ENCODE measurements at places on chromosomes 11 and 22.

DNA sequence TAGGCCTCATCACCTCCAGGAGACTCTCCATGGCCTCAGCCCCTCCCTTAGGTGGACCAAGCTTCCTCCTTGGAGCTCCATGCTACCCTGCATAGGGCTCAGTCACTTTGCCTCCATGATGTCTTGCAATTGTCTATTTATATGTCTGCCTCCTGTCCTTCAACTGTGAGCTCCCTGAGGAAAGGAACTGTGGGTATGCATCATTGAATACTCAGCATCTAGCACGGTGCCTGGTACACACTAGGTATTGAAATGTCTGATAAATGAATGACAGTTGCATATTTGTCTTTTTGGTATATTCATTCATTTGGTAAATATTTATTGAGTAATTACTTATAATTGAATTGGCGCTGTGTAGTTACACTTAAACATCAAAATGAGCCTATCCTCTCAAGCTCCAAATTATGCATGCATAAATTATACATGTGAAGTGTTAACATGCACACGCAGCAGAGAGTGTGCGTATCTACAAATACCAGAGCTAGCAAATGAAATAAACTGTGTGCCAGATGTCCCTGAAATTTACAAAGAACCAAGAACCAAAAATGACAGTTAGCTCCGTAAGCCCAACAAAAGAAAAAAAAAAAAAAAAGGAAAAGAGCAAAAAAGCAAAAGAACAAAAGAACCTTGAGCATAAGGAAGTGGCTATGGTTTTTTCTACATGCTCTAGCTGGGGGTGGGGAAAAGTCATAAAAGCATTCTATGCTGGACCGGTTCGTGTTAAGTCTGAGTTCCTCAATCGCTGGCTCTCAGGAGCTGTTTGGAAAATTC is 25.2 kb downstream of the GRAP2 start:
- H3K36me3 ChIP-seq, result no peaks in the 10 kb centered on the region
- peak overlapping the region; percentile 55 for H3K27ac ChIP-seq
- H3K27me3 ChIP-seq, result no peaks in the 10 kb centered on the region
- DNase-seq, result no peak
- H3K4me3 ChIP-seq, result peak overlapping the region; percentile 58
- H3K4me1 ChIP-seq, result peaks cover 81% of the 10 kb centered on the region

- H3K27me3 ChIP-seq, result no peaks in the 10 kb centered on the region
- peaks cover 68% of the 10 kb centered on the region for H3K4me1 ChIP-seq
- DNase-seq, result peak; percentile 51
- peak overlapping the region; percentile 30 for H3K4me3 ChIP-seq
Measured at GRCh38 chr22:39091126-39092081, 5.6 kb upstream of the APOBEC3H start.

GRCh38 chr11:81995889-81996288 is 737.8 kb downstream of the FAM181B start:
- no peaks in the 10 kb centered on the region for H3K4me1 ChIP-seq
- H3K27me3 ChIP-seq, result no peaks in the 10 kb centered on the region
- H3K36me3 ChIP-seq, result no peaks in the 10 kb centered on the region
- no peak overlapping the region for H3K27ac ChIP-seq

GRCh38 chr11:60872961-60873524 is 5.7 kb downstream of the ZP1 start:
- H3K36me3 ChIP-seq, result no peaks in the 10 kb centered on the region
- no peaks in the 10 kb centered on the region for H3K4me1 ChIP-seq
- no peak for DNase-seq
- no peak overlapping the region for H3K27ac ChIP-seq
- H3K27me3 ChIP-seq, result no peaks in the 10 kb centered on the region

GRCh38 chr11:19558189-19558986 is 154.2 kb upstream of the NAV2 start:
- H3K4me1 ChIP-seq, result no peaks in the 10 kb centered on the region
- H3K27me3 ChIP-seq, result no peaks in the 10 kb centered on the region
- DNase-seq, result no peak
- no peak overlapping the region for H3K4me3 ChIP-seq
- no peak overlapping the region for H3K27ac ChIP-seq
- no peaks in the 10 kb centered on the region for H3K36me3 ChIP-seq

GRCh38 chr22:50216684-50217520 is 16.1 kb downstream of the SELENOO start:
- peaks cover 78% of the 10 kb centered on the region for H3K36me3 ChIP-seq
- no peak for DNase-seq
- H3K4me1 ChIP-seq, result no peaks in the 10 kb centered on the region
- H3K27ac ChIP-seq, result no peak overlapping the region

DNA sequence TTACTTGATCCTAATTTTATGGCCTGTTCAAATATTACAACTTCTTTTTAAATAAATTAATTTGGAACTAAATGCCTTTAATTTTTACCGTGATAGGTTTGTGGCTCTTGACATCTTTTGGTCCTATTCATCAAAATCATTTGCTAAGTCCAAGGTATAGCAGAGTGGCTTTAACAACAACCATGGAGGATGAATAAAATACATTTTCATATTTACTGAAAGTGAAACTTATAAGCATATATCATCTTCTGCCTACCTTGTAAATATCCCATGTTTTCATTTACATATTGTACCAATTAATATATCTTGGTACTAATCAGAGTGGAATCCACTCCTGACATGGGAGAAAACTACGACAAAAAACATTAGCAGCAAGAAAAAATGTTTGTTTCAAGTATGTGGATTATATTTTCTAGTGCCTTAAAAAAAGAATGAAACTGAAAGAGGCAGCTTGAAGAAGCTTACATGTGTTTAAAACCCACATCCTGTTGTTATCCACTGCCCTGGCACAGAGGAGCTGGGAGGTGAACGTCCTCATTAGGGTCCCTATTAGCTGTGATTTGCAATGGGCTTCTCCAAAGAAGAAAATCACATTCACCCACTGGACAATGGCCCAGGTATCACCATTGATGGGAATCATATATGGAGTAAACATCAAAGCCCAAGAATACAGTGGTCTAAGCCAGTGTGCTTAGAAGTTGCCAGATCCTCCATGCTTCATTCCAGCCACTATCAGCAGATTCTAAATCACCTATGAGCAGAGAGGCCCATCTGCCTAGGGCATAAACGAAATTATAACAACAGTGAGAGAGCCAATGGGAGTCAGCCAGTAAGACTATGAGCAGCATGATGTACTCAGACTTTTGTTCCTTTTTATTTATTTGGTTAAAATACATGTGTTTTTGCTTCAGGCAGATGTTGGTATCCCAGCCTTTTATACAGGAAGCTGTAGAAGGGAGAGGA is 84.7 kb downstream of the MAML2 start:
- no peaks in the 10 kb centered on the region for H3K27me3 ChIP-seq
- H3K4me1 ChIP-seq, result peaks cover 69% of the 10 kb centered on the region
- peak overlapping the region; percentile 30 for H3K4me3 ChIP-seq
- no peaks in the 10 kb centered on the region for H3K36me3 ChIP-seq
- H3K27ac ChIP-seq, result peak overlapping the region; percentile 80
- peak; percentile 26 for DNase-seq

GRCh38 chr11:117072517-117073461 is 25.4 kb downstream of the SIK3 start:
- H3K4me1 ChIP-seq, result peaks cover 23% of the 10 kb centered on the region
- H3K36me3 ChIP-seq, result no peaks in the 10 kb centered on the region
- no peaks in the 10 kb centered on the region for H3K27me3 ChIP-seq

DNA sequence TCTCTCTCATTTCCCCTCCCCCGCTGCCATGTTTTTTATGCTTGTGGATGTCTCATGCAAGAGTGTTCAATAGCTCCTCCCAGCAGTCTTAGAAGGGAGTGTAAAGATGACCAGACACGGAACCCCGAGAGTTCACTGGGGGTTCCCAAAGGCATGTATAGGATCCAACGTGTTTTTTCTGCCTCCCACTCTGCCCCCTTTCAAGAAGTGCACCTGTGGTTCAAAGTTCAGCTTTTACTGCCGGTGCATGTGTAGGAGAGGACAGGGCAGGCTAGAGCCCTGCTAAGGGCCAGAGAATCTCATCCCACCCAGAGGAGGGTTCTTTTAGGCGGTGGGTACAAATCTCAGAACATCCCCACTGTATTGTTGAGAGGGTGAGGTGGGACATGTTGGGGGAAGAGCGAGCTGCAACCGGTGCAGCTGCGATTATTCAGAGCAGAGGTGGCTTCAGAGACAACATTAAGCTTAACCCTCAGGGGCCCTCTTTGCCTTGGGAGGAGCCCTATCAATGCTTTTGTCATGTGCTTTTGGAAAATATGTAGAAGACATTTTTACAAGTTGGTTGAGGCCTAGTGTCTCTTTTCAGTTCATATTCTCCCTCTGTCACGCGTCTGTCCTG is 14.5 kb downstream of the MIF start:
- no peak for DNase-seq
- peaks cover 6% of the 10 kb centered on the region for H3K4me1 ChIP-seq
- no peak overlapping the region for H3K27ac ChIP-seq
- H3K36me3 ChIP-seq, result no peaks in the 10 kb centered on the region

DNA sequence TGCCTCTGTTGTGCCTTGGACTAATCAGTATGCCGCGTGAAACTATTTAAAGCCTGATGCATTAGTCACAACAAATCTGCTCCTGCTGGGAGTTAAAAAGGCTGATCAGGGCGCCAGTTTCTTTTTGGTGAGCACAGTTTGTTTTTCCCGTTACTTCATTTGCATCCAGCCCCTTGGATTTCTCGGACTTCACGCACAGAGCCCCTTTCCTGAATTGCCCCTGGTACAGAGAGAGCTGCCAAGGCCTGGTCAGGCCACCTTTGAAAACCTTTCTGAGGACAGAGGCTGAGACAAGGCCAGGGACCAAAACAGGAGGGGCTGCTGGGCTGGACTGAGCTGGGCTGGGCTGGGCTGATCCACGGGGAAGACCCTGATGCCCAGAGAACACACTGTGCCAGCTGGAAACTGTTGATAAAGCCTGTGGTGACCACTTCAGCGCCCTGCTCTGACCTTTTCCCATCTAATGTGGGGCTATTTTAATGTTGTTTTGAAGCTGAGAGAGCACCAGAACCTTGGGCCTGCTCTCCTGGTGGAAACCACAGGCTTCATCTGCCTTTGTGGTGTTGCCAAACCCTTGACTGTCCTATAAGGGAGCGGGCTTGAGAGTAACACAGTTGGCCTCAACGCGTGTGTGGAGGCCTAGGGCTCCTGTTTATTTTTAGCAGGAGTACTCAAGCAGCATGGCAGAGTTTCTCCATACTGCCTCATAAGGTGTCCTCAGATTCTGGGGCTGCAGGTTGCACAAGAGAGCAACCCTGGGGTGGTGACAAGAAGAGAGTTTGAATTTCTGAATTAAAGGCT is 44.2 kb downstream of the NAV2 start:
- no peak for DNase-seq
- no peak overlapping the region for H3K4me3 ChIP-seq
- no peaks in the 10 kb centered on the region for H3K4me1 ChIP-seq

DNA sequence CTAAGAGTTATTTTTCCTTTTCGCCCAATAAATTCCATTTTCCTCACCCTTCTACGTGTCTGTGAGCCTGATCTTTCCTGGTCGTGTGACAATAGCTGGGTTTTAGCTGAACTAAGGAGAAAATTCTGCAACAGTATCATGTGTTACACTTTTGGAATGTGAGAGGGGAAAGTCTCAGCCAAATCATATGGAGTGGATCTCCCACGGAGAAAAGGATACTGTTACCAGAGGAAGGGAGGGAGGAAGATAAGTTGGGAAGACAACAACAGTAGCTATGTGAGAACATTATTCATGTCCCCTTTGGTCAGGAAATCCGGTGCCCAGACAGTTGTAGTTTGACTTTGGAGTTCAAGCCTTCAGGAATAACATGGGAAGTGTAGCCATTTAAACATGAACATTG is 584.0 kb upstream of the RAG2 start:
- no peaks in the 10 kb centered on the region for H3K4me1 ChIP-seq
- no peak overlapping the region for H3K4me3 ChIP-seq
- DNase-seq, result no peak
- no peak overlapping the region for H3K27ac ChIP-seq
- no peaks in the 10 kb centered on the region for H3K36me3 ChIP-seq

- H3K4me3 ChIP-seq, result no peak overlapping the region
- peaks cover 7% of the 10 kb centered on the region for H3K4me1 ChIP-seq
- H3K36me3 ChIP-seq, result no peaks in the 10 kb centered on the region
- H3K27ac ChIP-seq, result no peak overlapping the region
Measured at GRCh38 chr11:78419327-78419726, 1.7 kb upstream of the GAB2 start.

DNA sequence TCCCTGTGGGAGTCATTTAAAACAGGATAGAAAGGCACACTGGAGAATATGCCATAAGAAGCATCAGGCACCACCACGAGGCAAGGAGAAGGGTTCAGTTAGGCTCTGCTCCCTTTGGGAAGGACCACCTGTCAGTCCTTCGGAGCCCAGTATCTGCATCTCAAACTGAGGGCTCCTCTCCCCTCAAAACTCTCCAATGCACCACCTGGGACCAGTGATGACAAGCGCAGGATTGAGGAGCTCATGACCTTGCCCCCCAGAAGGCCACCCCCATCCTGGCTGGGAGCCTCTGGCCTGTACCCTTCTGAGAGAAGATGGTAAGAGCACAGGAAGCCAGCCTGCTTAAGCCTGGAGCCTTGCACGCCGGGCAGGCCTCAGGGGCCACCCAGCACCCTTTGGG is 39.4 kb downstream of the OPCML start:
- no peaks in the 10 kb centered on the region for H3K4me1 ChIP-seq
- H3K27ac ChIP-seq, result no peak overlapping the region
- H3K4me3 ChIP-seq, result no peak overlapping the region
- no peak for DNase-seq
- H3K27me3 ChIP-seq, result no peaks in the 10 kb centered on the region

GRCh38 chr11:67577951-67578350 is 5.7 kb upstream of the GSTP1 start:
- no peaks in the 10 kb centered on the region for H3K36me3 ChIP-seq
- H3K27me3 ChIP-seq, result no peaks in the 10 kb centered on the region
- DNase-seq, result no peak
- no peak overlapping the region for H3K27ac ChIP-seq
- H3K4me1 ChIP-seq, result no peaks in the 10 kb centered on the region

- H3K4me3 ChIP-seq, result no peak overlapping the region
- peaks cover 7% of the 10 kb centered on the region for H3K4me1 ChIP-seq
- no peak overlapping the region for H3K27ac ChIP-seq
- peaks cover 36% of the 10 kb centered on the region for H3K27me3 ChIP-seq
- no peak for DNase-seq
Measured at GRCh38 chr11:69702239-69702691, 1.6 kb downstream of the FGF19 start.

GRCh38 chr11:104661901-104662300 is 236.4 kb downstream of the CASP12 start:
- no peak for DNase-seq
- H3K27me3 ChIP-seq, result no peaks in the 10 kb centered on the region
- H3K4me1 ChIP-seq, result no peaks in the 10 kb centered on the region
- H3K27ac ChIP-seq, result no peak overlapping the region
- H3K36me3 ChIP-seq, result no peaks in the 10 kb centered on the region

- peaks cover 7% of the 10 kb centered on the region for H3K4me1 ChIP-seq
- DNase-seq, result no peak
Measured at GRCh38 chr11:45141171-45141570, 5.3 kb upstream of the PRDM11 start.

DNA sequence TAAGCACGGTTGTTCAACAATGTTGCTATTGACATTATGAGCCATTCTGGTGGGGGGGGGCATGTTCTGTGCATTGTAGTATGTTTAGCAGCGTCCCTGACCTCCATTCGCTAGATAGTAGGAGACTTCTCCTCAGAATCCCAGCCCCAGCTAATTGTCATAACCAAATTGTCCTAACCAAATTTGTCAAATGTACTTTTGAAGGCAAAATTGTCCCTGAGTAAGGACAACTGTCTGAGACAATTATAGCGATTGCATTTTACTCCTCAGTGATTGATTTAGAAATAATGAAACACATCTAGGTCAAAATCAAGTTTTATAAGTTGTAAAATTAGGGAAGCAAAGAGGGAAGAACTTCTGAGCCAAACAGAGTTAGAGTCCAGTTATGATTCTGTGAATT is 541.8 kb upstream of the CHORDC1 start:
- no peaks in the 10 kb centered on the region for H3K27me3 ChIP-seq
- no peak overlapping the region for H3K4me3 ChIP-seq
- no peak overlapping the region for H3K27ac ChIP-seq
- H3K4me1 ChIP-seq, result no peaks in the 10 kb centered on the region
